ENCODE measurements at places on chromosomes 1 and 21.

DNA sequence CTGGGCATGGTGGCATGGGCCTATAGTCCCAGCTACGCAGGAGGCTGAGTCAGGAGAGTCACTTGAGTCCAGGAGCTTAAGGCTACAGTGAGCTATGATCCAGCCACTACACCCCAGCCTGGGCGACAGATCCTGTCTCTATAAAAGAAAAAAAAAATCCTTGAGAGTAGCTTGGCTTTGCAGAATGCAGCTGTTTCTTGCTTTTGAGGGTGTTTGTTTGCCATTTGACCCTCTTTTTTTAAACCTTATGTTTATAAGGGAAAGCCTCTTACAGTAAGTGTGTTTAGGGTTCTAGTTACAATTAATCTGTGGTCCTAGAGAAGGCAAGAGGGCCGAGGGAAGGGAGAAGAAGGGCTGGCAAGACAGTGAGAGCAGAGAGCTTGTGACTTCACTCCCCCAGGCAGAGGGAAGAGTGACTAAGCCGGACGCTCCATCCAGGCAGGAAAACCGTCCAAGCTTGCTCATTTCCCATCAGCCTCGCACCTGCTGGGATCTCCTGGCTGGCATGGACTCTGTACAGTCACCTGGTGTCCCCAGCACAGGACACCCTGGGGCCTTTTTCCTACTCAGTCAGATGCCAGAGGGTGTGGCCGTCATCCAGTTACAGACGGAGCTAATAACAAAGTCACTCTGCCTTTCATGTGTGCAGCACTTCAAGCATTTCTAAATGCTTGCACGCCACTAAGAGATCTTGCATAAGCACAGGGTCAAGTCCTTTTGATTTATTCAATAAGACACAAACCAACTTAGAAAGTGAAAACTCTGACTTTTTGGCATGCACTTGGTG lies 55.5 kb upstream of the PSEN2 start:
- no peak for DNase-seq

GRCh38 chr1:17309426-17310067 lies 1.6 kb downstream of the PADI4 start:
- peak; percentile 11 for DNase-seq

- peak; percentile 42 for DNase-seq
These were observed 18.9 kb downstream of the SDE2 start for GRCh38 chr1:225980005-225980836.

DNA sequence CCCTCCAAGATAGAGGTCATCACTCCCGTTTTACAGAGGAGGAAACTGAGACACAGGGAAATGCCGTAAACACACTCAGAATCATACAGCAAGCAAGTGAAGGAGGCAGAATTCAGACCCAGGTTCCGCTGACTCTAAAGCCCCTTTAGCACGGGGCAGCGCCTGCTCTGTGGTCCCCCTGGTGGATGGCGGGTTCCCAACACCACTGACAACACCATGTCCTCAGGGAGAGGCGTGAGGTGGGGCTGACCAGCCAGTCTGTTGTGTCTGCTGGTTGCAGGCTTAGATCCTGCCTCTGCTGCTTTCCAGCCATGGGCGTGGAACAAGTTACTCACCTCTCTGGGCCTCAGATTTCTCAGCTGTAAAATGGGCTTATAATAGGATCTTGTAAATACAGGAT lies 617.3 kb downstream of the MATN1 start:
- no peak for DNase-seq

DNA sequence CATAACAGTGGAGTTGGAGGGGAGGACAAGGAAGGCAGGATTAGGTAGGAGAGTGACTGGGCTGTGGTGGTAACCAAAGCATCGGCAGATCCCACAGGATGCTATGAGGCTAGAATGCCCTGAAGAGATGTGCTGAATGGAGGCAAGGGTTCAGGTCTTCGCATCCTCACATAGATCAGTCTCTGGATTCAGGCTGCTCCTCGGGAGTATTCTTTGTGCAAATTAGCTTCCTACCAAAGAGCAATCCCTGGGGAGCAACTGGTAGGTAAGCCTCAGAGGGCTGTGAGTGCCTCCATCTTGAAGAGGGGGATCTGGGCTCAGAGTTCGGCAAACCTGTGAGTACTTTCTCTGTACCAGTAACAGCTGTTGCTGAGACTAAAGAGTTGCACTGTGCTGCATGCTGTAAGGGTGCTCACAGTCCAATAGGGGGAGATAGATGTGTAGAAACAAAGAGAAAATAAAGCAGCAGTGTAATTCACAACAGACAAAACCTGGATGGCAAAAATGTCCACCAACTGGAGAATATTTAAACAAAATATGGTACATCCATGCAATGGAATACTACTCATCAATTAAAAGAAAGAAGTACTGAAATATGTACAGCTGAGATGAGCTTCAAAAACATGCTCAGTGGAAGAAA lies 322.4 kb upstream of the DEPDC1 start:
- no peak for DNase-seq

GRCh38 chr1:115365738-115366137 lies 27.7 kb upstream of the NGF start:
- no peak for DNase-seq

GRCh38 chr21:42221581-42222345 lies 2.8 kb downstream of the ABCG1 start:
- DNase-seq = peak; percentile 35

- no peak for DNase-seq
These were observed 88.3 kb downstream of the S1PR1 start for GRCh38 chr1:101325144-101325543.

- DNase-seq = no peak
These were observed 268.8 kb upstream of the NR5A2 start for GRCh38 chr1:199758626-199759255.

Measured in inflammatory macrophage (primary cell).